ENCODE measurements at places on chromosomes 3 and 15.

GRCh38 chr3:187896646-187897045 is 151.4 kb upstream of the BCL6 start:
- no peak for DNase-seq

GRCh38 chr3:197175503-197175902 is 122.9 kb downstream of the DLG1 start:
- DNase-seq = no peak

DNA sequence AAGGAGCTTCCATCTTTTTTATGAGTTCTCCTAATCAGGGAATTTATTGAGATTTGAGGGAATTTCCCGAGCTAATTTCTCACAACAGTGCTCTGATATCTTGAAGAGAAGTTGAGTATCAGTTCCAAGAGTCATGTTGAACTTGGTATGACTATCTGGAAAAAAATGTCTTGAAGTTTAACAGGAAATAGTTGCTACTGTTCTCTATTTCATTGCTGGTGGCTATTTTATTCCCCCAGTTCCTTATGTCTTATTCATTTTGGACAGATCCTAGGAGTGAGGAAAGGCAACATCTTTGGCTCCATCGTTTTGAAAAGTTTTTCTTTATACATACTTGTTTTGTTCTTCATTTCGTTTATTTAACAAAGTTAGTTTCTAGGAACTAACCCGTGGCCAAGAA is 307.8 kb upstream of the AGTR1 start:
- no peak for DNase-seq

- DNase-seq = no peak
Measured at GRCh38 chr3:123818324-123818920, 65.7 kb downstream of the MYLK start.
